ENCODE measurements at places on chromosomes 3 and 15.

DNA sequence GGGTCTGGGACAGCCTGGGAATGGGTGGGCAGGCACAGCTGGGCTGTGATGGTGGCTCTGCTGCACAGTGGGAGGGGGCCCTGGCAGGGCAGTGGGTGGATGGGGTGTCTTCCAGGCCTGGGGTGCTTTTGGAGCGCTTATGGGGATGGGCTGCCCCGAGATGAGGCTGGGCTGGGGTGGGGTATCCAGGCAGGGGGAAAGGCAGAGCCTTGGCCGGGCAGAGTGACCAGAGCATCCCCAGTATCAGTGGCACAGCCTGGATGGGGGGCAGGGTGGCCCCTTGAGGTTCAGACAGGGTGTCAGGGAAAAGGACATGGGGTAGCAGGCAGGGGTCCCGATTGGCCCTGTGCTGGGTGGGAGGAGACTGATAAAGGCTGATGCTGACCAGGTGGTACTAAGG, 26.6 kb downstream of the HDAC11 start:
- no peak for DNase-seq

DNA sequence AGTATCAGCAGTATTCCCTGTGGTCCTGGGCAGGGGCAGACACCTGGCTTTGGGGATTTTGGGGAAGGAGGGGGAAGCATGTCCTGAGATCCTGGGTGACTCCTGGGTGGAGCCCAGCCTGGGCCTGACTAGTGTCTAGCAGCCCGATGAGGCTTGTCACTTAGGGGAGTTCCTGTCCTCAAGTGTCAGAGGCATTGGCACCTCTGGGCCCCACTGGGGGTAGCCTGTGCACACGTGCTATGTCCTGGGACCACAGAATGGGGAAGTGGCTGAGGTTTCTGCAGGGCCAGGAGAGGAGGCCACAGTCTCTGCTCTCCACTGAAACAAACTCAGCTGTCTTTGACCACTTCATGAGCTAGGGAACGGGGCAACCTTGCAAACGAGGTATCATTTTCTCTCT, 31.5 kb upstream of the ADCY5 start:
- DNase-seq, result peak; percentile 44

DNA sequence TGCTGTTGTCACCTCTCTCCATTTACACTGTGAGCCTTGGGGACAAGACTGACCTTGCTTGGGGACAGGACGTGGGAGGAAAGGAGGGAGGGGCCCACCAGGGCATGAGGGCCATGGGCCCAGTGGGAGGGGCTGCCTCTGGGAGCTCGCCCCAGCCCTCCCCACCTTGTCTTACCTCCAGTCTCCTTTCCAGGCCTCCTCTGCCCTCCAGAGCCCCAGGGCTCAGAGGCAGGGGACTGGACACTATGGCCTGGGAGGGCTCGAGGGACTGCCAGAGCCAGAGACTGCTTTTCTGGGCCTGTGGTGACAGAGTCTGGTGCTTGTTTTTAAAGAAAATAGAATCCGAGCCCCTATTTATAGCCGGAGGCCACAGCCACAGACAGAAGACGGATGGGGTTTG, 10.2 kb downstream of the CSPG4 start:
- DNase-seq, result no peak

DNA sequence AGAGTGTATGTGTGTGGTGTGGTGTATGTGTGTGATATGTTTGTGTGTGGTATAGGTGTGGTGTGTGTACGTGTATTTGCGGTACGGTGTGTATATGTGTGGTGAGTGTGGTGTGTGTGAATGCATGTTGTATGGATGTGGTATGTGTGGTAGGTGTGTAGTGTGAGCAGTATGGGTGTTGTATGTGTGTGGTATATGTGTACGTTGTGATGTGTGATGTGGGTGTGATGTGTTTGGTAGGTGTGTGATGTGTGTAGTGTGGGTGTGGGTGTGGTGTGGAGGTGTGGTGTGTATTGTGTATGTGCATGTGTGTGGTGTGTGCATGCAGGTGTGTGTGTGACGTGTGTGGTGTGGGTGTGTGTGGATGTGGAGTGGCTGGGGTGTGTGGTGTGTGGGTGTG, 58.7 kb downstream of the EFCAB12 start:
- DNase-seq, result no peak

DNA sequence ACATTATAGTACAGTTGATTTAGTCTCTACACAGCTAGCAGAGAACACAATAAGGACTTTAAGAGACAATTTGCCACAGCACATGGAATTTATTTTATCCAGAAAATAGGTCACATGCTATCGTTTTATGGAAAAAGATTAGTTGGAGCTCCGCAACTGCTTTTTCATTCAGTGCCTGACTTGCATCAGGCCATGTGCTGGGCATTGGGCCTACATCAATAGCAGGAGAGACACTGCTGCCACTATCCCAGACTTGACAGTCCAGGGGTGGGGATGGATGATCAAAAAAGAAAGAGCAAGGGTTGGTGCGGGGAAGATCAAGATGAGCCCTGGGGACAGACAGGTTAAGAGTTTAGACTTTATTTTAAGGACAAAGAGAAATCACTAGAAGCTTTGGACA, 75.2 kb upstream of the C3orf80 start:
- no peak for DNase-seq

- DNase-seq, result no peak
Observed at GRCh38 chr15:76366714-76367113, 30.1 kb downstream of the ISL2 start.

DNA sequence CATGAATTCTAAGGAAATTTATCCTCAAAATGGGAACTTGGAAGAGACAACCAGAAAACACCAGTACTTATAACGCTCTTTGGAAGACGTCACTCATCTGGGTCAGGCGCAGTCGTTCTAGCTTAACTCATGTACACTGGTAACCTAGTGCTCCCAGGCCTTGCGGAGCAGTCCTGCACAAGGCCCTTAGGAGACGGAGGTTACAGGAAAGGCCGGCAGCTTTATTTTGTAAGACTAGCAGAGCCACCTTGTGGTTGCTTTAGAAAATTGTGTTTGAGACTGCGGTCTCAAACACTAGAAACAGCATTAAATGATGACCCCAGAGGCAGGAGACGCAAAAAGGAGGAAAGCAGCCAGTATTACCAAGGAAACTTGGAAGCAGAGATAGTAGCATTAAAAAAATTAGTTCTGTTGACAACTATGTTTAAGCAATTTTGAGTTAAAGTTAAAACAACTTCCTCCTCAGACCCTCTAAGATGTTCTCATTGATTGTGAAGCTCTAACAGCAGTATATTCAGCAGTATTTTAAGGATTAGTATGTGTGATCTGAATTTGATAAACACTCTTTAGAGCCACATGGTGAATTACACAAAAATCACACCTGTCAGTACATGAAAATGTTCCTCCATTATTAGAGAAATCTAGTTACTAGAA, 141.9 kb upstream of the C2CD4B start:
- peak; percentile 56 for DNase-seq

DNA sequence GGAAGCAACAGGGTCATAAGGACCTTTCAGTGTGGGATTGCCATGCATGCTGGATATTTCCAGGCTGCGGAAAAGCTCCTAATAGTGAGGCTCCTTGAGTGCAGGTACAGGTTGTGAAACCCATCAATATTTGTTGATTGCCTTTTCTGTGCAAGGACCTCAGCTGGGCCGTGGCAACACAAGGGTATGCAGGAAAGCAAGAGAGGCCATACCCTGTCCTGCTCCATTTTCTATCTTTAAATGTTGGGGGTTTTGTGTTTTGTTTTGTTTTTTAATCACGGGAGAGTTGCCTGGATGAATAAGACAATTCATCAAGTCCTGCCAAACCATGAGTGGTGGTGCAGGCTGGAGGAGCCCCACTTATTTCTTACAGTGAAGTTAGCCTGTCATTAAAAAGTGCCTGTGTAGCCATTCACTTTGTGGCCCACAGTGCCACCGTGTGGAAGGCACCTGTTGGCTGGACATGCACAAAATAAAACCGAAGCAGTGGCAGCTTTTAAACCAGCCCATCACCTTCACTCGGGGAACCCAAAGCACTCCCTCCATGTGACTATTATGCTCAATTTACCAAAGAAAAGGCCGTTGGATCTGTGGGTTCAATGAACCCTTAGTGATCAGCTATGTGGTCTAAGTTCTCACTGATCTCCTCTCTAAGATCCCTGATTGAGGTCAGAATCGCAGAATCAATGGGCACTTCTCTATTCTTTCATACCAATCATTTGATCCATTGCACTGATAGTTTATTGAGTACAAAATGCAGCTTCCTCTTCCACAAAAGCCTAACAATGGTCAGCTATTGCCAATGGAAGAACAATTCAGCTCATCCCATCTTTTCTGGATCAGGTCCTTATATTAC, 42.2 kb downstream of the CLDN18 start:
- peak; percentile 42 for DNase-seq

DNA sequence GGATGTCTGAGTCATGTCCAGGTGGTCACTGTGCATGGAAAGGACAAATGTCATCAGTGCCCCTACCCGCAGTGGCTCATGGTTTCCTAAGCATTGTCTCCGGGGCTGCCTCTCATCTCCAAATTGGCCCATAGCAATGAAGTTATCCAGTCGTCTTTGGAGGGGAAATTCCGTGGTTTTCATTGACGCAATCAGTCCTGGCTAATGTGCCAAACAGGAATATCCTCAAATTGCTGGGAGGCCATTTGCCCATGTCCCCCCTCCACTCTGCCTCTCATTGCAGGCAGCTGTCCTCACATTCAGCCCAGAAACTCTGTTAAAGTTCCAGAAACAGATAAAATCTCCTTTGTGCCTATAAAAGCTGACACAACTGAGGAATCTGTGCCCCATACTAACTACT, 81.6 kb downstream of the MCTP2 start:
- DNase-seq, result no peak

DNA sequence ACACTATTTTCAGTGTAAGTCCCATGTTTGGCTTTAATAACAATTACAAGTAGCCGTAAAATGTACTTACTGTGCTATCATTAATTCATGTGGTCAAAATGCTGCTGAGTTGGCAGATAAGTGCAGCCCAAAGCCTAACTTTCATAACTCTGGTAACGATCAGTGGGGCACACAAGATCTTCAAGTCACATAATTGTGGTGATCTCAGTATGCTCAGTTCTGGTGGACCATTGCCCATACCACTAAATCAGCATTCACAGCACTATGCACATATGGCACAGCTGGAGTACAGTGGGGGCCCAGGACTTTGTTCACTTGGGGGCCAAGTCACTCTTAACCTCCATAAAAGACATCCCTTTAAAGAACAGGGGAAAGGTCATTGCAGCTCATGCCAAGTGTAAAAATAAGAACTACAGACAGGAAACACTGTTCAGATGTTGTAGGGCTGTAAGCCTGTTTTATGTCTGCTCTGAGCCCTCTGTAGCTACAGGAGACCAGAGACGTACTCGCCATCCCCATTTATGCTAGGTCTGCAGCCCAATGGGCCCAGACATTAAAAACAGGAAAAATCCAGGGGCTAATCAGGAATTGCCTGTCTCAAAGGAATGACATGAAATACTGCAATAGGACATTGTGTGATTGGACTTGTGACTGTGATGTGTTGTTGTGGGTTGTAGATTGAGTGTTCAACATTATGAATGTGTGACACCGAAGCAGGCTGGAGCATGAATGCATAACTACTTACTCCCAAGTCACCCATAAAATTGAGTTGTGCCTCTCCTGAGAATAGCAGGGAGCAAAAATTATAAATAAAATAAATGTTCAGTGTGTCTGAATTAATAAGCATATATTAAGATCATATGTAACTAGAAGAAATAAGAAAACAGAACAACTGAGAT, 282.5 kb upstream of the EPHA3 start:
- DNase-seq, result no peak

- no peak for DNase-seq
Observed at GRCh38 chr3:157447026-157447694, 10.5 kb downstream of the PTX3 start.

GRCh38 chr15:61309031-61309511, 80.0 kb upstream of the RORA start:
- no peak for DNase-seq

- peak; percentile 8 for DNase-seq
Observed at GRCh38 chr15:99452010-99452409, 113.8 kb upstream of the MEF2A start.

DNA sequence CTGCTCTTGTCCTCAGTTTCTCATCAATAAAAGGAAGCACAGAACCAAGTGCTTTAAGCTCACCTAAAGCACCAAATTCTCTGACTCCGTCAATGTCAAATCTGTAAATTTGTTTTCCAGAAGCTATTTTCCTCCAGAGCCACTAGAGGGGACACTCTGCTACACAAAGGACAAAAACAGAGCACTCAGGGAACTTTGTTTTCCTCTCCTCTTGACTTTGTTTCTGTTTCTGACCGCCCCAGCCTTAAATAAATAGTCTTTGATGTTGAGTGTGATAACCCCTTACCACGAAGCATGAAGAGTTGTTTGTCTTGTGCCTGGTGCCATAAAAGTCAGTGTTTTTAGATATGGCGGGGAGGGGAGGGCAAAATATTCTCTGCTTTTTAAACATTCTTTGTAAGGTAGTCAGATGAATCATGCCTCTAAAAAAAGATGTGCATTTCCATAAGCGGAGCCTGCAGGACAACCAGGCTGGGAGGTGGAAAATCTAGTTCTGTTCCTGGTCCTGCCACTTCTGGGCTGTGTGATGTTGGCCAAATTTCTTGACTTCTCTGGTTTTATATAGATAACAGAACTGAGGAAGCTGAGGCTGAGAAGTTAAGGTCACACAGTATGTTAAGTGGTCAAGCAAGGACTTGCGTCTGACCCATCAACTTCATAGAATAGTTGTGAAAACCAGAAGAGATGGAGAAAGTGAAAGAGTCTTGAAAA, 7.3 kb upstream of the ZBTB38 start:
- DNase-seq, result peak; percentile 72

- DNase-seq, result no peak
Observed at GRCh38 chr15:64024172-64025050, 21.9 kb downstream of the DAPK2 start.

DNA sequence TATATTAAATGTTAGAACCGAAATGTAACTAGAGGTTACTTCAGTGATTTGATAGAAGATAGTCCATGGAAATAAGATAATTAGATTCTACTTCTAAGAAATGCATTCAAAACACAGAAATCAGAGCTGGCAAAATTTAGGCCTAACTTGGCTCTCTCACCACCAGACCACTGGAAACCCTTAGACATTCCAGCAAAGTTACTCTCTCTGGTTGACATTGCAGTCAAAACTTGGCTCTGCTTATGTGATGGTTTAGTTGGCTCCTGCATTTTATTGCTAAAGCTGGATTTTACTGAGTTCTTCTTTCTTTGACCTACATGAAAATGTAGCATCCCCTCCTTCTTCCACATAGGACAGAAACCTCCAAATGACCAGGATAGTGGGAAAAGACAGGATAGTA, 35.4 kb upstream of the CBLB start:
- DNase-seq, result no peak
